Esophagus mucosa (tissue), 1 donor: ENCODE measurements at places on chromosomes 11 and 22.

- peak; percentile 87 for ATAC-seq
Measured at GRCh38 chr22:41022470-41023298, 69.7 kb upstream of the EP300 start.

- no peak for ATAC-seq
Measured at GRCh38 chr11:121931748-121932352, 184.2 kb downstream of the BLID start.

GRCh38 chr22:36224245-36224644 is 15.1 kb downstream of the APOL2 start:
- ATAC-seq = peak; percentile 50

GRCh38 chr11:11391796-11392463 is 38.9 kb upstream of the CSNK2A3 start:
- ATAC-seq = peak; percentile 81

DNA sequence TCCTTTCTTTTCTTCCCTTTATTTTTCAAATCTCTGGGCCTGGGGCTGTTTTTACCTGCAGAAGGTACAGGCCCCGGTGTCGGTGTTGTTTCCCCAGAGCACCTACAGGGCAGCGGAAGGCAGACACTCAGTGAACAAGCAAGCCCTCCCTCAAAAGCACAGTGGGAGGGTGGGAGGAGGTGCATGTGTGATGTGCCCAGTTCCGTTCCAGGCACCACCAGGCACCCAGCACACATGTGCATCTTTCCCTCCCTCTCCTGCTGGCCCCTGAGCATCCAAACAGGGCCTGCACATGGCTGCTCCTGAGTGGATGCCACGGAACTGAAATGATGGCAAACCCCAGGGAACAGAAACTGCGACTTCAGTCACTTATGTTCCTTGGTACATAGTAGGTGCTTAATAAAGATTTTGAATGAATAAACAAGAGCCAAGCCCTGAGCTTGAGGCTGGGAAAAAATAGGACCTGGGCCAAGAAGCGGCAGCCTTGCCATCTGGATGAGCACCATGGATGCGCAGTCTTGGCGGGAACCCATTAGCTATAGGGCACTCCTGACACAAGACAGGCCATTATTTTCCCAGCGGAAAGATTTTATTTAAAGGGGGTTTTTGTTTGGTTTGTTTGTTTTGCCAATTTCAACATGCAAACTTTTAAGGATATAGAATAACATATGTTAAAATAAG is 47.8 kb downstream of the ARRB1 start:
- no peak for ATAC-seq

- ATAC-seq = no peak
Measured at GRCh38 chr22:49561976-49562375, 265.7 kb downstream of the BRD1 start.

- no peak for ATAC-seq
Measured at GRCh38 chr11:123413636-123414035, 16.4 kb upstream of the GRAMD1B start.

DNA sequence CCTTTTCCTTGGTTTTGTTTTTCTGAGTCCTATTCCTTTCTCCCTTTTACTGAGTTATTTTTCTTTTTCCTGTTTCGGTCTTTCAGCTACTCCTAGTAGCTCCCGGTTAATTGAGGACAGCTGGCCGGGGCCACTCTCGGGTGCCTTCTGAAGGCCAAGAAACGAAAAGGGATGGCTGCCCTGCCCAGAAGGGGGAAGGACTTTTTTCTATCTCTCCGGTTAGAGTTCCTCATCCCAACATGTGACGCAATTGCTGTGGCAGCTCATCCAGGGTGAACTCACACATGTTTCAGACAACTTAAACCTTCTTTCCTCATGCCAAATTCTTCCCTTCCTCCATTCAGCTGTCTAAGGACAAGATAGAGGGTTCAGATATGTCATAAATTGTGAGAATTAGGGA is 83.6 kb downstream of the PIWIL4 start:
- no peak for ATAC-seq

DNA sequence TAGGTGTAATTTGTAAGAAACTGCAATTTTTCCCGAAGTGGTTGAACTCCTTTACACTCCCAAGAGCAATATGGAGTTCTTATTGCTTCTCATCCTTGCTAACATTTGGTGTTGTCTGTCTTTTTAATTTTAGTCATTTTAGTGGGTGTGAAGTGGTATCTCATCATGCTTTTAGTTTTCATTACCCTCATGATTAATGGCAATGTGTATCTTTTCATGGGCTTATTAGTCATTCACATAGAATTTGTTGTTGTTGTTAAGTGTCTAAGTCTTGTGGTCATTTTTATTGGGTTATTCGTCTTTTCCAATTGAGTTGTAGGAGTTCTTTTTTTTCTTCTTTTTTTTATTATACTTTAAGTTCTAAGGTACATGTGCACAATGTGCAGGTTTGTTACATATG is 238.3 kb upstream of the SESN3 start:
- no peak for ATAC-seq
